D721Med (cell line): ENCODE measurements at places on chromosomes 5 and 9.

GRCh38 chr5:122151640-122152039 lies 22.3 kb downstream of the ZNF474 start:
- no peak for DNase-seq

DNA sequence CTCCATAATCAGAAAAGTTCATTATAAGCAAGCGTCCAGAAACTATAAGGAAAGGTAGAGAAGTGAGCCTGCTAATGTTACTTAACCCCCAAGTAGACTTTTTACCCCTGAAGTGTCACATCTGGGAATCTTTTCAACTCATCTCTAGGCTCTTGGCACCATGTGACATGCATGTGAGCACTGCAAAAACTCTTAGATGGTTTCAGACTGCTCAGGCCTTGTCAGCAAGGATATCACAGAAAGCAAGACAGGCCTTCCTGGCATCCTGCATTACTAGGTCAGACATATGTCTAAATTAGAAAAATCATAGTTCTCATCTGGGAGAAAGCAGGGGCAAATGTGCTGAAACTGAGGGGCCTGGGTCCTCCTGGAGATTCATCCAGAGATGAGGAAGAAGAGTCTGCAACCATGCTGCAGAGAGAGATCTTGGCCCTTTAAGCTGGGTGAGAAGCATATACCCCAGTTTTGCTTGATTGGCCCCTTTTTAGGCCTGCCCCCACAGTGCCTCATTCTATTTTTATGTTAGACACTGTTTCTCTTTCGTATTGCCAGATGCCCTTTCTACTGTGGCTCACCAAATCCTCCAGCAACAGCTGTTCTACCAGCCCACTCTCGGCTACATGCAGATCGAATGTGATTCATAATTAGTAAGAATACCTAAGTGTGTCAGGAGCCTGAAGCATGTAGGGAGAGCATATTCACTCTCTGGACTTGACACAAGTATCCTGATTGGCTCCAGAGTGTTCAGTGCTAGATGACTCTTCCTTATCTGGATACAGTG lies 19.0 kb downstream of the TMEM8B start:
- no peak for DNase-seq

DNA sequence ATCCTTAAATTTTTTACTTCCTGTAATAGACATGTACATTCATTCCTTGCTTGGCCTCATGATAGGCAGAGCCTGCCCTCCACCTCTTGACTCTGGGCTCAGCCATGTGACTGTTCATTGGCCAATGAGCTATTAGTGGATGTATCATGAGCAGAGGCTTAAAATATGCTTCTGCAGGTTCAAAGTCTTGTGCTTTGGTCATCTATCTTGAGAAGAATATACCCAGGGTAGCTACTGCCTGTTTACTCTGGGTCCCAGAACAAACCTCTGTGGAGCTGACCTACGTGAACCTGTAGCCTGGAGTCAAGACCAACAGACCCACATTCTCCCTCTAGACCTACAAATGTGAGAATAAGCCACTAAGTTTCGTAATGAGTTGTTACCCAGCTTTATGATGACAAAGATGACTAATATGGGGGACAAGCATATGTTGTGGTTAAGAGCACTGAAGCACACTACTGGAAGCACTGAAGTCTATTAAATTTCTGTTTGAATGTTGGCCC lies 244.4 kb downstream of the MAST4 start:
- no peak for DNase-seq

- no peak for DNase-seq
Measured at GRCh38 chr5:55821731-55822512, 29.2 kb upstream of the IL31RA start.

- DNase-seq: no peak
Measured at GRCh38 chr9:71628247-71628646, 140.1 kb downstream of the CEMIP2 start.

DNA sequence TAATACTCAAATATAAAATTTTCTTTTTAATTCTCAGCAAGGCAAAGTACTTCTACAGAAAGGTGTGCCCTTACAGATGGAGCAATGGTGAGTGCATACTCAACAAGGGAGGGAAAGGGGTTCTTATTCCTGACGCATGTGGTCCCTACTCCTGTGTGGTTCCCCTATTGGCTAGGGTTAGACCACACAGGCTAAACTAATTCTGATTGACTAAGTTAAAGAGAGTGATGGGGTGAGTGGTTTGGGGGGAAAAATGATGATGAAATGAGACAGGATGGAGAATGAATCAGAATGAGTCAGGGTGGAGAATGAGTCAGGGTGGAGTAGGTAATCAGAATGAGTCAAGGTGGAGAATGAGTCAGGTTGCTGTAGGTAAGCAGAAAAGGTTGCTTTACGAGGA lies 22.9 kb upstream of the HMGCS1 start:
- no peak for DNase-seq

- no peak for DNase-seq
Measured at GRCh38 chr5:83973925-83974815, 253.5 kb upstream of the HAPLN1 start.

GRCh38 chr5:179345433-179346321 lies at the start of gene ADAMTS2:
ADAMTS2 (minus strand) TSS chr5:179345461; CDS start chr5:179345328, 133 bp downstream.
- DNase-seq: peak; percentile 78

DNA sequence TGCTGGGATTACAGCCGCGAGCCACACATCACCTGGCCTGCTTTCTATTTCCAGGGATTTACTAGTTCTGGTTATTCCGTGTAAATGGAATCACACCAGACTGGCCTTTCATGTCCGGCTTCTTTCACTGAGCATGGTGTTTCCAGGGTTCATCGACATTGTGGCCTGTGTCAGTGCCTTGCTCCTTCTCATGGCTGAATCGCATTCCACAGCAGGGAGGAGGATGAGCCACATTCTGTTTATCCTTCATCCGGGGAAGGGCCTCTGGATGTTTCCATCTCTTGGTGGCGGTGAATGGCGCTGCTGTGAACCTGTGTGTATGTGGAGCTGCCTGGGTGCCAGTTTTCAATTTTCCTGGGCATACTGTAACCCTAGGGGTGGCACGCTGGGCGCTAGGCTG lies 58.7 kb upstream of the RNU6ATAC start:
- DNase-seq: no peak

GRCh38 chr9:122888480-122888879 lies 16.7 kb downstream of the RC3H2 start:
- DNase-seq: no peak

DNA sequence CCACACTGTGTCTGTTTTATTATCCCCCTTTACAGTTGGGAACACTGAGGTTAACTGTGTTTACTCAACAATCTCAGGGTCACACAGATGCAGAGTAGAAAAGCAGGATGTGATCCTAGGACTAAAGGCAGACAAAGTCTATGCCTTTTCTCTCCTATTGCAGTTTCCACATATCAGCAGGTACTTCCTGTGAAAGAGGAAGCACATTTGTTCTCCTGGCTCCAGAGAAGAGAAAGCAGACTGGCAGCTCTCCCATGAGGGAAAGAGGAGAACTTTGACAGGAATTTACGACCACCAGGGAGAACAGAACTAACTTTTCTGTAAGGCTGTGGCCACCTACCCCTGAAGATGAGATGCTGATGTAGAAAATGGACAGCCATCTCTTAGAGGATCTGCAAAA lies 84.2 kb upstream of the TNC start:
- DNase-seq: no peak

DNA sequence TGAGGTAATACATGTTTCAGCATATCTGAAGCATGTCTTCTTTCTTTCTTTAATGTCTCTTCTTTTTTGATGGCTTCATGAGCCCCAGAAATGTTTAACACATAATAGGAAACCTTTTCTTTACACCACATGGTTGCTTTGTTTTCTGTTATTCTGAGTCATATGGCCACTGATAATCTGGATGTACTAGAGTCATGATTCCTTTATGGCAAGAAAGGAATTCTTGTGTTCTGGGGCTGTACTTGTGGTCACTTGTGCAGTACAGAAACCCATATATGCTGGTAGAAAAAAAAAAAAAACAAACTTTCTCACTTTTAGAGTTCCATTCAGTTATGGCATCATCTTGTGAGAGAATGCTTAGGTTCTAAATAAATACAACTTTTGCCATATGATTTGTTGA lies 1669.3 kb upstream of the CDH9 start:
- no peak for DNase-seq

- no peak for DNase-seq
Measured at GRCh38 chr9:3528451-3528850, 2.6 kb upstream of the RFX3 start.

DNA sequence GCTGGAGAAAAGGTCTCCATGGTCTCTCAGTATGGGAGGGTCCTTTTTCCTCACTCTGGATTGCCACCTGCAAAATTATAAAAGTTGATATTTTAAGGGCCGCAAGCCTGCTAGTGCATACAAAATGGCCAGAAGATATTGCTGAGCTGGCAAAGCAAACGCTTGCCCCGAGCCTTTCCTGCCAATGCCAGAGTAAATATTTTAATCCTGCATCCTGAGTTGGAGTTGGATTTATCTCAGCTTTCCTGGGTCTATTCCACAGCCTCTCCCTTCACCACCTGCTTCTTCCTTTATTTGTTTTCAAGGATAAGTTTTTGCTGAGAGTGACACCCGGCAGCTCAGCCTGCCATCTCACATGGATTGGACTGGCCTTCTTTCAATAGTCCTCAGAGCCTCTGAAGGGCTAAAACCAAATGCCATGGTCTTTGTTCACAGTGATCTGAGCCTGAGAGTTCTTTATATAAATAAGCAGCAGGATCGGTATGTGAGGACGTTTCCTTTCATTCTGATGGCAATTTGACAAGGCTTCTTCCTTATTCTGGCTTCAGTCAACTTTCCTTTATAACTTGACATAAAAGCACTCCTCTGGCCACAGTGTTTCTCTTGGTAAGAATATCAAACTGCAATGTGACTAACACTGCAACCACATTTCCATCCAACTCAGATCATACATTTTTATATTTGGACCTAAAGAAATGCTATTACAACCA lies 170.1 kb downstream of the ADAMTS12 start:
- DNase-seq: no peak
